ENCODE measurements at places on chromosomes 16 and 17.
A peak's percentile ranks its signal among the peaks of the same experiment; 100 is the strongest.

- no peak for DNase-seq
These were observed 19.1 kb upstream of the NCBP3 start for GRCh38 chr17:3865176-3865575.

DNA sequence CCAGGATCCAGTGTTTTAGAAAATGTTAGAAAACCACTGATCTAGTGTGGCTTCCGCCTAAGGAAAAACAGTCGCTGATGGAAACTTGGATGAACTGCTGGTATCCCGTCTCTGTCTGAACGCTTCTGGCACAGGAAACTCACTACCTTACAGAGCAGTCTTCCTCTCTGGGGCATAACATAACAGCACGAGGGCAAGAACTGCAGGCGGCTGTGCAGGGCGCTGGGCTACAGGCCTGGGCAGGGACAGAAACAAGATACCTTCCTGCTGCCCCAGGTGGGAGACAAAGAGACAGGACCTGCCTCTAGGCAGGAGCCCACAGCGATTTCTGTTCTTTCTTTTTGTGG lies 10.5 kb downstream of the MXRA7 start:
- DNase-seq: no peak

DNA sequence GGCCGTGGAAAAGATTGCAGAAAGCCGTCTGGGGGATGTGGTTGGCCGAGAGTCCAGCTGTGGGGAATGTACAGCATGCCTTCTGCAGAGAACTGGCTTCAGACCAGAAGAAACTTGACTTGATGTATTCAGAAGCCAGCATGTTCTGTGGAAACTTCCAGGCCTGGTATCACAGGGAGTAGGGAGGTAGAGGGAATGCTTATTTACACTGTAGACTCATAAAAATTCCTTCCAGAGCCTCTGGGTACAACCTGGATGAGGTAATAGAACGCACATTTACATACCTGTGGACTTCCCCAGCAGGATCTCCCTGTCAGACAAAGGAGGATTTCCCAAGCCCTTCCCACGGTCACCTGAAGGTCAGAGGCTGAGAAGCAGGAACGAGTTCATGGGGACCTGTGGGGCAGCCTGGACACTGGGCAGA lies 11.8 kb upstream of the GAS7 start:
- no peak for DNase-seq

- no peak for DNase-seq
These were observed 178.5 kb upstream of the RPL38 start for GRCh38 chr17:74024871-74025531.

DNA sequence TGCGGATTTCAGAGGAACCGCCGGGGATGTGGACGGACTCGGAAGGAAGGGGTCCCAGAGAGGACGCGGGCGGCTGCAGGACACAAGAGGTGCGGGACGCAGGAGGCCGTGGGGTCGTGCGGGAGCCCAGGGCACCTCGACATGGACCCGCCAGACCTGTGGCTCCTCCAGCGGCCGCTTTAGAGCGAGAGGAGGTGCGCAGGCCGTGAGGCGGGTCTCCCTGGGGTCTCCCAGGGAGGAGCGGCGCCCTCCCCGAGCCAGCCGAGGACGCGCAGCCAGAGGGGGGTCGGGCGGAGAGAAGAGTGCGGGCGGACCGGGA lies 6.8 kb upstream of the FLYWCH1 start:
- no peak for DNase-seq

- DNase-seq: peak; percentile 22
These were observed at the start of gene TM4SF5 for GRCh38 chr17:4771519-4772234. Gene TM4SF5 (plus strand): TSS chr17:4771886. CDS start chr17:4771923, 37 bp downstream.

DNA sequence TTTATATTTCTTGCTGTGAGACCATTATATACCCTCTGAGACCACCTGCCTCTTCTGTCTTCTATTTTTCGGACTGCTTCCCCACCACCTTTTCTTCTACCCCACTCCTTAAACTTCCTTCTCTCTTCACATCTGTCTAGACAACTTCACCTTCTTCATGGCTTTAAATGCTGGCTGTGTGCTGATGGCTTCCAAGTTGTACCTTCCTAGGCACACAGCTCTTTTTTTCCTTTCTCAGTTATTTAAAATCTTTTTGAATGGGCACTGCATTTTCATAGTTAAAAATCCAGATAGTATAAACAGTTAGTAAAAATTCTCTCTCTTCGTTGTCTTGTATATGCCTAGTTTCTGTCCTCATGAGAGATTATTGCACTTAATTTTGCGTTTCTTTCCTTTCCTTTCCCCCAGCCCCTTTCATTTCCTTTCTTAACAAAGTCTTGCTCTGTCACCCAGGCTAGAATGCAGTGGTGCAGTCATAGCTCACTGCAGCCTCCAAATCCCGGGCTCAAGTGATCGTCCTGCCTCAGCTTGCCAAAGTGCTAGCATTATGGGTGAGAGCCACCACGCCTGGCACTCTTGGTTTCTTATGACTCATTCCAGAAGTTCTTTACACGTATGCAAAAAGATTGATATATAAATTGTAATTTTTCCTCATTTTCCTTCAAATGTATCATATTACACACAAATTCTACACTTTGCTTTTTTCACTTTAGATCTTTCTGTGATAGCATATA lies 114.3 kb downstream of the NPIPB5 start:
- DNase-seq: no peak

GRCh38 chr17:81090361-81091136 lies 55.6 kb downstream of the BAIAP2 start:
- no peak for DNase-seq

DNA sequence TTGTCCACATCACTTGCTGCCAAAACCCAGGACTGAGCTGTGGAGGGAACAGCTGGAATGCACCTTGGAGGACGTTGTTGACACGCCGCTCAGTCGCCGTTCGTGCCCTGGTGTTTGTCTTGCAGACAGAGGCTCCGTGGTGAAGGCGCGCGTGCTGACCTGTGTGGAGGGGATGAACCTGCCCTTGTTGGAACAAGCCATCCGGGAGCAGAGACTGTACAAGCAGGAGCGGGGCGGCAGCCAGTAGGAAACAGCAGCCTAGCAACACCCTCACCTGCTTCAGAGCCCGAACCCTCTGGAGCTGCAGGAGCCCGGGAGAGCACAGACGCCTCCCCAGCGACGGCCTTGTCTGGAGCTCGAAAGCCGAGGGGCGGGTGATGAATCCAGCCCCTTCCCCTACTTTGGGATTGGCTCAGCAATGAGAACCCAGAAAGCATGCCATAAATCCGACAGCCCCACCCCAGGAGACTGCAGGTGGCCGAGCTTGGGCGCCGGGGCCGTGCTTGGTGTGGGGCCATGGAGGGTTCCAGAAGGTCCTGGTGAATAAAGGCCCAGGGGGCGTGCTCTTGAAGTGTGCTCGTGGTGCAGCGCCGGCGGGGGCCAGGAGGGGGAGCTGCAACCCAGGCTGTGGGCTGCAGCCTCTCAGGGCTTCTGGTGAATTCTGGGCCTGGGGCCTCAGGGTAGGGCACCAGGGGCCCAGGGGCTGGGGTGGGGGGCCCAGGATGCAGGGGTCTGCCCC lies 470 bp upstream of the CDK3 start:
- no peak for DNase-seq

GRCh38 chr17:10200016-10200415 lies 1.6 kb upstream of the GAS7 start:
- no peak for DNase-seq

DNA sequence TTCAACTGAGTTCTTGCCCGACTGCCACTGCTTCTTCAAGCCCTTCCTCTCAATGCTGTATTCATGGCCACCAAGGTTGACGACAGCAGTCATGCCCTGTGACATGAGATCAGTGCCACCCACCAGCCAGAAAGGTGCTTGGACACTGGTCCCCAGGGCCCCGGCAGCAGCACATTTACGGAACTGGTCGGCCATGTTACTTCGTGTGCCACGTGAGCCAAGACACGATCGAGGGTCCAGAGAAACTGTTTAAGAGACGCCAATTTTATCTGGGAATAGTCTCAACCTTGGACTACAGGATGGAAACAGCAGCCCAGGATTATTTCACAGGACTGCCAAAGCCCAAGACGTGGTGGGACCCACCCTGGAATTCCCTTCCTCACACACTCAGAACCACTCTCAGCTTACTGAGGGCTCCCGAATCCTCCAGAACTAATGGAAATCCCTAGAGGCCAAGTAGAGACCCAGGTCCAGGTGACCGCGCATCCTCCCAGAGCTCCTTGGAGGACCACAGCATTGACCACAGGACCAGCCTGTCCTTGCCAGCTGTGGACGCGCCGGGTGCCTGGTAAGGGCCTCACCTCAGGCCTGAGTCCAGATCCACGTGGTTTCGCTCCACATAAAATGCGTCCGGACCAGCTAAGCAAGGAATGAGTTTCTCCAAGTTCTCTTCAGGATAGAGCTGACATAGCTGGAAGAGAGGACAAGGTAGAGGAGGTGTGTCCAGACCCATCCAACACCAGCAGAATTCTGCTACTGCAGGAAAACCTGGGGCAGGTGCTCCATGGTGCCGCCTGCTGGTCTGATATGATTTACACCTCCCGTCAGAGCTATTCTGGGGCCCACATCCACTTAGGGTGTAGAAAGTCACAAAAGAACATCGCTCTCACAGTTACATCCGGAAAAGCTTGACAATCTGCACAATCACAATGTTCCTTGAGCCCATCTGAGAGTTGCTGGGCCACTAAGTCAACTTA lies 28.2 kb downstream of the MAP1LC3B start:
- no peak for DNase-seq

- DNase-seq: no peak
These were observed 100.1 kb upstream of the GRIN2A start for GRCh38 chr16:10282367-10282766.

DNA sequence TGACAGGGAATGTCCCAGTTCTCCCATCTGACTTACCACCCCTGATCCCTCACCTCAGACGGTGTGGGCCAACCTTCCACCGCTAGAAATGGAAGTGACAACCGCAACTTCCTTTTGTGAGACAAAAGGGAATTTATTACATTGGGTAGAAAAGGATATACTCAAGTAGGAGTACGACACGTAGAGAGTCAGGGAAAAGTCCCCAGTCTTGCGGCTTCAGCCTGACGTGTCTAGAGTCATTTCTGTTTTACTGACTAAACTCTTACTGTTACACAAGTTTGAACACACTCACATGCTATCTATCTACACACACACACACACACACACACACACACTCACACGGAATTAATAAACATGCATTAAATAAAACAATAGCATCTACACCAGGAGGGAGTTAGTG lies 178.9 kb downstream of the COPRS start:
- no peak for DNase-seq

DNA sequence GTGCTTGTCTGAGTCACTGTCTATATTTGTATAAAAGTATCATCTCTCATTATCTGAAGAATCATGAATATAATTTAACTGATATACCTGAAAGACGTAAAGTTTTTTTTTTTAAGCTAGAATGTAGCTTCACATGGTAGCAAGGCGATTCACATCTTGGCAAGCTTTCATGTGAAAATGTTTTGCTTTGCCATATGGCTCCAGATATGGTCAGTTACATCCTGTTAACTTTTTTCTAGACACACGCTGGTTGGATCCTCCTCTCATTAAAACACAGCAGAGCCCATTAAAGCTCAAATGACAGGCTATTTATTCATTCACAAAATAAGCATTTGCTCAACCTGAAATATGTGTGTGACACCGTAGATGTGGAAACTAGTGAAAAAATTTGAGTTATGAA lies 412.8 kb downstream of the KIF2B start:
- DNase-seq: no peak

DNA sequence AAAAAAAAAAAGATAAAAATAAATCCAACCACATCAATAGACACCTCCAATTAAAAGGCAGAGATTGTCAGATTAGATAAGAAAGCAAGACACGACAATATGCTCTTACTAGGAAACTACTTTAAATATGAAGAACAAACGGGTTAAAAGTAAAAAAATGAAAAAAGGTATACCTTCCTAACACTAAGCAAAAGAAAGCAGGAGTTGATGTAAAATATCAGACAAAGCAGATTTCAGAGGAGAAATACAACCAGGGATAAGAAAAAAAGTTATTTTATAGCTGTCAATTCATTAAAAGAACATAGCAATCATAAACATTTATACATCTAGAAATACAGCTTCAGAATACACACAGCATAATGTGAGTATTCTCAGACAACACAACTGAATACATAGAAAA lies 49.7 kb upstream of the CCDC182 start:
- DNase-seq: no peak

GRCh38 chr17:31672161-31672819 lies 186.8 kb downstream of the COPRS start:
- no peak for DNase-seq

GRCh38 chr17:57422574-57423164 lies 166.3 kb downstream of the MSI2 start:
- no peak for DNase-seq

GRCh38 chr17:17605729-17606088 lies 14.2 kb upstream of the PEMT start:
- DNase-seq: no peak

GRCh38 chr17:29930409-29931010 lies 482 bp upstream of the SSH2 start:
- DNase-seq: no peak

- no peak for DNase-seq
These were observed 1011.9 kb downstream of the CDH8 start for GRCh38 chr16:61024180-61024900.

DNA sequence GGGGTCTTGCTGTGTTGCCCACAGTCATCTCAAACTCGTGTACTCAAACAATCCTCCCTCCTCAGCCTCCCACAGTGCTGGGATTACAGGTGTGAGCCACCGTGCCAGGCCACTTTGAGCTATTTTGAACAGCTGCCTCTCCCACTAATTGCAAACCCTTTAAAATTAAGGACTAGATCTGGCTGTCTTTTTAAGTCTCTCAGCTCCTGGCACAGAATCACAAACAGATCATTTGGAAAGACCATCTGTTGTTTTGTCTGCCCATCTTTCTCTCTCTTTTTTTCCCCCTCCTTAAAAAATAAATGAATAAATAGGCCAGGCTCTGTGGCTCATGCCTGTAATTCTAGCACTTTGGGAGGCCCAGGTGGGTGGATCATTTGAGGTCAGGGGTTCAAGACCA lies 10.9 kb upstream of the STAT3 start:
- DNase-seq: no peak

GRCh38 chr17:66730461-66730923 lies 104.4 kb upstream of the CACNG5 start:
- no peak for DNase-seq

DNA sequence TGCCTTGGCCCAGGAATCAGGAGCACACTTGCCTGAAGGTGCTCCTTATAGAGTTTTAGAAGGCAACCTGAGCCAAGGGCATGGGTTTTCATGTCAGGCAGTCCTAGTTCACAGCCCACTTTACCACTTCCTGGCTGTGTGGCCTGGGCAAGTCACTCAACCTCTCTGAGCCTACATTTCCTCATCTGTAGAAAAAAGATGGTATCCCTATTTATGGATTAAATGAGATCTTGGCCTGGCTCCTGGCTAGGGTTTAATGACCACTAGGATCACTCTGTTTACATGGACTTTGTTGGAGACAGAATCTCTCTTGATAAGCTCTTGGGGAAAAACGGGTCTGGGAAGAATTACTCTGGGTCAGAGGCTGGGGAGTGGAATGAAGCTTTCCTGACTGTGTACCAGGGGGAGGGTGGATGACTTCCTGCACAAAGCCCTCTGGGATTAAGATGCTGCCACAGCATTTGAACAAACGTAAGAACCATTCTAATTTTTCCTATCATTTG lies 2.3 kb downstream of the MT2A start:
- DNase-seq: no peak

- no peak for DNase-seq
These were observed 9.2 kb downstream of the FAM20A start for GRCh38 chr17:68592009-68592408.
